ENCODE measurements at places on chromosomes 7 and 10. TPM values are rescaled to one million over a fixed set of nuclear protein-coding genes. Genes with fewer than 3 reads are reported as not detected.

The SLC26A3 gene
- polyA plus RNA-seq = not detected

DNA sequence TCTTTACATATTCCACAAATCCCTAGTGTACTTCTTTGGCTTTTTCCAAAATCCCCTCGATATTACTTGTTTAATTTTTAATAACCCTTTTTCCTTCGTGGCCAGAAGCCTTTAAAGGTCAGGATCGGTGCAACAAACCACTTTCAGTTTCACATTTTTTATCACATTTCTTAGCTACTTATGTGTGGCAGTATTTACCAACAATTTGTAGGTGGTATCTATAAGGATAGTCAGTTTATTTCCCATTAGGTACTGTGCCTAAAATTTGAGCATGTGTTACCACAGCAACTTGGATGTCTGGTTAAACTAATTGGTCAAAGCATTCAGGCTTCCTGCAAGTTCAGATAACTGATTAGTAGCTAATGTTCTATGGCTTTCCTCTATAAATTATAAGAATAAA, 104.9 kb downstream of the CDK14 start:
- no peak for DNase-seq

GRCh38 chr7:148717266-148717793, 18.6 kb downstream of the CUL1 start:
- no peak for DNase-seq

- no peak for DNase-seq
Measured at GRCh38 chr10:48501226-48501625, 103.6 kb downstream of the ARHGAP22 start.

- DNase-seq = no peak
Measured at GRCh38 chr7:70726951-70727378, 405.0 kb upstream of the GALNT17 start.

GRCh38 chr7:50807026-50807730, 24.5 kb upstream of the GRB10 start:
- DNase-seq = no peak

DNA sequence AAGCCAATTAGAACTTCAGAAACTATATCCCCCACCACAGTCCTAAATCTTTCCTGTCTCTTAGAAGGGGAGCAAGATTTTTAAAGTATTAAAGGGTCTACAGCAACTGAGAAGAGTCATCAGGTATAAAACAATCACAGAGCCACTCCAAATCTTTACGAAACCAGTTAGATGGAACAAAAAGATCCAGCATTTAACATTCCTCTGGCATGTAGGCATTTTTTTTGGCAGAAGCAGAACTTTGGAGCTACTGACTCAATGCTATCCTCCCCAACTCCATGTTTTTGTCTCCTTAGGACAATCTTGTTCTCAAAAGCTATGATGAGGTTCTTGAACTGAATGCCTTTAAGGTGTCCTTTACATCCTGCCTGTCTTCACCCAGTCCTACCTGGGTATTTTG, 333.3 kb downstream of the PRPF18 start:
- DNase-seq = no peak
